ENCODE measurements at places on chromosomes 7 and 10.
A peak's percentile ranks its signal among the peaks of the same experiment; 100 is the strongest.

- no peak for DNase-seq
Measured at GRCh38 chr10:60230892-60231291, 158.8 kb downstream of the ANK3 start.

GRCh38 chr7:117666031-117666430 lies 186.2 kb downstream of the CFTR start:
- no peak for DNase-seq

- no peak for DNase-seq
Measured at GRCh38 chr10:69345890-69346474, 67.7 kb downstream of the HK1 start.

DNA sequence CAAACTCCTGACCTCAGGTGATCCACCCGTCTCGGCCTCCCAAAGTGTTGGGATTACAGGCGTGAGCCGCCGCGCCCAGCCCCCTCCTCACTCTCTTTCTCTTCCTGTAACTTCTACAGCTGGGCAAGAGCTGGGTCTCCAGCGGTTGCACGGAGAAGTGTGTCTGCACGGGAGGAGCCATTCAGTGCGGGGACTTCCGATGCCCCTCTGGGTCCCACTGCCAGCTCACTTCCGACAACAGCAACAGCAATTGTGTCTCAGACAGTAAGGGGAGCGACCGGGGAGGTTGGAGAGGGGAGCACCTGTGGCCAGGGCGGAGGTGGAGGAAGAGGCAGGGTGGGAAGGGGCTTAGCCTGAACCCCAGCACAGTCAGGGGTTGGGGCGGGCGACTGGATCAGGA lies 41.4 kb downstream of the EPHB4 start:
- DNase-seq, result no peak

DNA sequence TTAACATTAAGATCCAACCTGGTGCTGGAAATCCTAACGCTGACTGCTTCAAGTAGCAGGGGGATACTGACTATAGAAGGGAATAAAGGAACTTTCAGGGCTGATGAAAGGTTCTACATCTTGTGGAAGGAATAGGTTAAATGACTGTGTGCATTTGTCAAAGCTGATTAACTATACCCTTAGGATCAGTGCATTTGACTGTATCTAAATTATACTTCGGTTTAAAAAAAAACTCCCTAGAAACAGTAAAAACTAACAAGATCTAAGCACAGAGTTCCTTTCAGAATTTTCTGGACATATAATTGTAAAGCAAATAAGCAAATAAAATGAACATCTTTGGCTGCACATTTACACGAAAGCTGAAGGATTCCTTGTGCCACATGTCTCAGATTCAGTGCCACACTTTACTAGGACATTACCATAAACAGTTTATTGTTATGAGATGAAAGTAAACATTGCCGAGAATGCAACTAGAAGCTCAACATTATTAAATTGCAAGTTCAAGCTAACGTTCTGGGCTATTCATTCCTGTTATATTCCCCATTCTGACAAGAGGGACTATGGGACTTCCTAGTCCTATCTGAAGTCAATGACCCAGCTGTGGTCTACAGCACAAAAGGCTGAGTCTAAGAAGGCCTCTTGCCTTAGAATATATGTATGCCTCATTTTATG lies 20.7 kb downstream of the ANK3 start:
- DNase-seq, result peak; percentile 69

DNA sequence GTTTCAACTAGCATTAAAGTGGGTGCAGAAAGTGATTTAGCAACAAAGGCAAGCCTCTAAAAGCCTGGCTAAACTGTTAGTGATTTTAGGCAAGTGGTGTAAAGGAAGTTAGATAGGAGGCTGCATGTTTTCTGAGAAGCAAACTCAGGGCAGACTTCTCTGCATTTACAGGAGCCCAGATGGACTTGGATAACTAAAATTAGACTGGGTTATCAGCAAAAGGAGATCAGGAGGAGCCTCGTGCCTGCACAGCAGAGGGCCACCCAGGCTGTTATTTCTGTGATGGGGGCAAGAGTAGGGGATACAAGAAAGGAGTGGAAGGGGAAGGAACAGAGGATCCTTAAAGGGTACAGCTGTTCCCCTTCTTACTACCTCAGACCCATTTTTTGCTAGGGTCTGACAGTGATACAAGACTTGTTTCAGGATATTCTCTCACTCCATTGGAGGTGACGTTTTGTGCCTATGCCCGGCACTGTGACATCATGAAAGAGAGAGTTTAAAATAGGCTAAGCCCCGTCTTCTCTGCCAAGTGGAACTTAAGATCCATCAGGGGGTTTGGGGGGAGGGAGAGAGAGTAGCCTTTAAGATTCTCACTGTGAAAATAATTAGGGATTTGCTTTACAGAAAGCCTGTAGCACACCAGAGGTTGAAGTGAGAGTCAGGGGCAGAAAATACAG lies 49.6 kb upstream of the PDCD4 start:
- no peak for DNase-seq

All from pons (tissue), 1 donor.